ENCODE measurements at places on chromosomes 11 and 22.

- DNase-seq, result no peak
Observed at GRCh38 chr11:36097219-36097650, 153.4 kb downstream of the LDLRAD3 start.

- no peak for DNase-seq
Observed at GRCh38 chr11:4848908-4849532, at the start of gene OR51S1. Gene OR51S1 (minus strand): TSS chr11:4849208. CDS start chr11:4849208, 0 bp downstream.

- DNase-seq, result no peak
Observed at GRCh38 chr11:23455321-23455891, 595.1 kb upstream of the CCDC179 start.

- DNase-seq, result no peak
Observed at GRCh38 chr11:13229136-13229535, 48.5 kb upstream of the BMAL1 start.

DNA sequence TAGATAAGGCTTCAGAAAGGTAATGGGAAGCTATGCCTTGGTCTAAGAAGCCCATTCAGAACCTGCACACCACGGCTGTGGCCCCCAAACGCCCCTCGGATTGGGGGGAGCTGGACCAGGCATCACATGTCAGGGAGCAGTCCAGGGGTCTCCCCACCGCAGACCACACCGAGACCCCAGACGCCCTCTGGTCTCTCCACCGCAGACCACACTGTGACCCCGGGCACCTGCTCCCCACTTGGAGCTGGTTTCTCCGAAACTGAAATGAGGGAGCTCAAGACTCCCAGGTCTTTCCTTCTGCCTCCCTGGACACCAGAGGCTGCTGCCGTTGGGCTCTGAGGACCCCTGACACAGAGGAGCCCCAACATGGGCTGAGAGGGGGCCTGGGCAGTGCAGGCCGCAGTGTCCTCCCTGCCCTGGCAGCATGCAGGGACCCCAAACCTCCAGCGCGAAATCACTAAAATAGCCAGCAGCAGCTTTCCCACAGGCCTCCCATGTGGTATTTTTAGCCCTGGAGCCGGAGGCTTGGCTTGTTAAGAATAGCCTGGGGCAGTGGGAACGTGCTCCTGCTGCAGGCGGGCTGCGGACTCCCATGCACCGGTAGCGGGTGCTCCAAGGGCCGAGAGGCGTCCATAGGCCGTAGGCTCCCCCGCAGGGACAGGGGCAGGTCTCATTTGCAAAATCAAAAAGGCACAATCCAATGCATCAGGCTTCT, 7.7 kb downstream of the LINC01488 start:
- peak; percentile 69 for DNase-seq

- no peak for DNase-seq
Observed at GRCh38 chr11:72799441-72799840, 5.6 kb upstream of the STARD10 start.

DNA sequence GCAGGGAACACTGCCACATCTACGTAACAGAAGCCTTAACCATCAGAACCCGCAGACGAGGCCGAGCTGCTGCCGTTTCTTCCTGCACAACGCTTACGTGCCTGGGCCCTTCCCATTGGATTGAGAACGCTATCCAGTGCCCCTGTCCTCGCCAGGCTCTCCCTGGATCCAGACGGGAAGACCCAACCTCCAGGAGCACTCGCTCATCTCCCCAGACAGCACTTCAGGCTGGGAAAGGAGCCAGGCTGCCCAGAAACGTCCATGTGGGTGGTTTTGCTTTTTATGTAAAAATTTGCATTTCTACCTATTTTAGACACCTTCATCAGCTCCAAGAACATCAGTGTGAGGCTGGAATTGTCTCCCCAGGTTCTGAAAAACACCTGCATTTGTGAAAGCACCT, 7.3 kb upstream of the CRYBB3 start:
- DNase-seq, result no peak

- no peak for DNase-seq
Observed at GRCh38 chr11:7462706-7463105, 22.6 kb upstream of the OLFML1 start.

GRCh38 chr11:121446752-121447156, 5.4 kb upstream of the SORL1 start:
- no peak for DNase-seq

DNA sequence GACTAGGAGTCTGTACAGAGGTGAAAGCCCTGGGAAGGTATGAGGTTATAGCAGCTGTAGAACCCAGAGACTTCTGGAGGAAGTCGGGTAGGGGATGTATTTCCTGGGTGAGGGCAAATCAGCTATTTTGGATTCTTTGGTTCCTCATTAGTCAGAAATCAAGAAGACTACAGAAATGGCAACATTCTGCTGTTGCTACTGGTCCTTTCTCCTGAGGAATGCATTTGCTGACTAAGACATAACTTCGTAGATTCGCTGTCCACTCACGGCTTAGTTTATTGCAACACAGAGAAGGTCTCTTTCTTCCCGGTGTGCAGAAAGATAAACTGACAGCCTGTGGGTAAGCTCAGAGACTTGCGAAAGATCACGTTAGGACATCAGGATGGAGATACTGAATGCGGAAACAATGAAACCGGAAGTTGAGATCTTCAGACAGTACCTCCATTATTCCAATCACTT, 25.3 kb upstream of the SESN3 start:
- no peak for DNase-seq

DNA sequence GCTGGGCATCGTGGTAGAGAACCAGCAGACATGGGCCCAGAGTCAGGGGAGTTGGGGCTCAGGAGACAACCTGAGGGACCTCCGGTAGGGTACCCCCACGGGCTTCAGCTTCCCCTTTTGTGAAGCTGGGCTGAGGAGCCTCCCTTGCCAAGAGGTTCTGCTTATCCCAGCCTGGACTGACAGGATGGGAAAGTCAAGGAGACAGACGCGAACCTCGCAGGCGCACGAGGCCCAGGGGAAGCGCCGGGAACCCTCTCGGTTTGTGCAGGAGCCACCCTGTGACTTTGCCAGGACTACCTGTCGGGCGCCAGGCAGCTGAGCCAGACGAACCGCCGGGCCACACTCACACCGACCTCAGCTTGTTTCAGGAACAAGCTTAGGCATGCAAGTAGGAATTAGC, 566.1 kb downstream of the BRD1 start:
- DNase-seq, result no peak

DNA sequence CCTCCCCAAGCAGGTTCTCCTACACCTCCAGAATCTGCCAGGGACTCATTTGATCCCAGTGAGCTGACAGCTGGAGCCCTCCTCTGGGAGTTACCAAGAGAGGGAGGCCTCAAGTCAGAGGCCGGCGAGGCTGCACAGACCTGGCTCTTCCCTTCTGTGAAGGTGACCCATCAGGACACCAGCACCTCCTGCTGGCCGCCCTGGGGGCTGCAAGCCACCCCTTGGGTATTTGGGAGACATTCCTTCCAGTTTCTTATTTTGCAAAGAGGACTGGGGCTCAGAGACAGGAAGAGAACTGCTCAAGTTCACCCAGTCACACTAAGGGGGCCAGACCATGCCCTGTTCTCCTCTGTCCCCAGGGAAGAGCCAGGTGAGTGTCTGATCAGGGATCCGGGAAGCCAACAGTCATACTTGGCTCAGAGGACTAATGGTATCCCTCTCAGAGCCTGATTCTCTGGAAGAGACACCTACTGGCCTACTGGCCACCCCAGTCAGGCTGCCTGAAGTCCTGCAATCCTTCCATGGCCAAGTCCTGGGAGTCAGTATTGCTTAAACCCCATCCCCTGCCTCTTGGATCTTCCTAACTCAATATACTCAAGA, 40.5 kb upstream of the RIC3 start:
- peak; percentile 75 for DNase-seq

- no peak for DNase-seq
Observed at GRCh38 chr22:32622004-32622743, 147.6 kb downstream of the FBXO7 start.

GRCh38 chr11:108112057-108112456, 9.3 kb upstream of the ACAT1 start:
- DNase-seq, result no peak

DNA sequence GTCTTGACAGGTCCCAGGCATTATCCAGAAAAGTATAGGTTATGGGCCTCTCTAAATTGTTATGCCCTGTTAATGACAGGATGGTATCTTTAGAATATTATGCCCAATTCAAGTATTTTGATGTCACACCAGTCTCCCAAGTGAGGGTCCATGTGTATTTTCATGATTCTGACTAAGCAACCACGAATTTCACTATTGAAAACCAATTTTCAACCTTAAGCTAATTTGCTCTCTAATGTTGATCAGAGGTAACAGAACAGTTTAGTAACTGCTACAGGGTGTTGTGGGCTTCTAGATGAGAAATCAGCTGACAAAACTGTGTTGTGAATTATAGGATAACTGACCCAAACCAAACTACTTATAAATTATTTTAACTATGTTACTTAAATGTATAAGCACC, 48.0 kb upstream of the SORL1-AS1 start:
- no peak for DNase-seq

DNA sequence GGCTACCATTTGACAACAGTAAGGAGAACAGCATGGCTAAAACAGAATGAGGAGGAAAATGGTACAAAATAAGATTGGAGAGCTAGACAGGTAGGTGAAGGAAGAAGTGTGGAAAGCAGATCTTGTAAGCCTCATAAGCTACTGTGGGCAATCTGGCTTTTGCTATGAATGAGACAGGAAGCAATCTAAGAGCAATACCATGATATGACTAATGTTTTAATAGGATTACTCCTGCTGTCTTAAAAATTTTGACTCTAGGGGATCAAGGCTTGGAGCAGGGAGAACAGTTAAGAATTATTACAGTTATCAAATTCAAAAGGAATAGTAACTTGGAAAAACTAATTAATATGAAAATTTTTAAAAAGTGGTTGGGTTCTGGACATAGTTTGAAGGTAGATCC, 1166.0 kb upstream of the CCDC90B start:
- no peak for DNase-seq

GRCh38 chr11:124674571-124674970, 867 bp downstream of the SPA17 start:
- DNase-seq, result no peak

DNA sequence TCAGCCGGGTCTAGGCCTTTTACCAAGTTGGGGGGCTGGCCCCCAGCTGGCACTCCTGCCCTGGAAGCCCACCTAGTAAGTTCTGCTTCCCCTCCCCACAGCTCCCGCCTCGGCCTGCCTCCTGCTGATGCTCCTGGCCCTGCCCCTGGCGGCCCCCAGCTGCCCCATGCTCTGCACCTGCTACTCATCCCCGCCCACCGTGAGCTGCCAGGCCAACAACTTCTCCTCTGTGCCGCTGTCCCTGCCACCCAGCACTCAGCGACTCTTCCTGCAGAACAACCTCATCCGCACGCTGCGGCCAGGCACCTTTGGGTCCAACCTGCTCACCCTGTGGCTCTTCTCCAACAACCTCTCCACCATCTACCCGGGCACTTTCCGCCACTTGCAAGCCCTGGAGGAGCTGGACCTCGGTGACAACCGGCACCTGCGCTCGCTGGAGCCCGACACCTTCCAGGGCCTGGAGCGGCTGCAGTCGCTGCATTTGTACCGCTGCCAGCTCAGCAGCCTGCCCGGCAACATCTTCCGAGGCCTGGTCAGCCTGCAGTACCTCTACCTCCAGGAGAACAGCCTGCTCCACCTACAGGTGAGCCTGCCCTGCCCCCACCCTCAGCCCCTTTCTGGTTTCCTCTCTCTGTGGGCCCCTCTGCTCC, 7.3 kb downstream of the RTN4RL2 start:
- DNase-seq, result no peak

- DNase-seq, result no peak
Observed at GRCh38 chr11:128735935-128736605, 42.2 kb downstream of the FLI1 start.

DNA sequence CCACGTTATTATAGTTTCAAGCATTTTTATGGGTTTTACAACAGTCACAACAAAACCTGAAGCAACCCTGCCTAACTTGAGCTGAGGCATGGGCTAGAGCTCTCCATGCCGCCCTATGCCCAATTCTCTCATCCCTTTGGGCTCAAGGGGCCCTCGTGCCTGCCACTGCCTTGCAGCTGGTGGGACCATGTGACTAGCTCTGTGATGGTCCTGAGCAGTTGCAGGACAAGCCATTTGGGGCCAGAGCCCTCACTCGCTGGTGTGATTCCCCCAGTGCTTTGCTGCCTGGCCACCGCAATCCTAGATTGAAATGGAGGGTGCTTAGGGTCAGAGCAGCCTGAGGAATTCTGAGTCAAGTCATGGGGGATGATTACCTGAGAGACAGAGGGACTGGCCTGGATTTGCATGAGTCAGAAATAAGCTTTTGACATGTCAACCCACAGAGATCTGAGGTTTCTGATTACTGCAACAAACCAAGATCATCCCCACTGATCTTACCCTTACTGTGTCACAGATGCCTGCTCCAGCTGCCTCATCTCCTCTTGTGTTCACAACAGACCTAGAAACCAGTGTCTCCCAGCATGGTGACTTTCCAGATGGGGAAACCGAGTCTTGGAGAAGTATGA, 323.7 kb downstream of the BRD1 start:
- DNase-seq, result no peak

DNA sequence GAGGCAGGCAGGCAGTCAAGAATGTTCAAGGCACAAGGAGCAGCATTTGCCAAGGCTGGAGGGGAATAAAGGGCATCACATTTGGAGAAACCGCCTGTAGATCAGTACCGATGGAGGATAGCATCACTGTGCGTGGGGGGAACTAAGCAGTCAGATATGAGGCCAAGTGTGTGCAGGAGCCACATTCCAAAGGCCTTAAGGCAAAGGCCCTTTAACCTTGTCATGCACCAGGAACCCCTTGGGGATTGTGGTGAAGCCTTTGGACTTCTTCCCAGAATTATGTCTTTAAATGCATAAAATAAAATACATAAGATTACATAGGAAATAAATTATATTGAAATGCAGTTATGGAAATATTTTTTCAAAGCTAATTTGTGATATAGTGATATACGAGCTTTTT, 532.1 kb downstream of the BUD13 start:
- no peak for DNase-seq

DNA sequence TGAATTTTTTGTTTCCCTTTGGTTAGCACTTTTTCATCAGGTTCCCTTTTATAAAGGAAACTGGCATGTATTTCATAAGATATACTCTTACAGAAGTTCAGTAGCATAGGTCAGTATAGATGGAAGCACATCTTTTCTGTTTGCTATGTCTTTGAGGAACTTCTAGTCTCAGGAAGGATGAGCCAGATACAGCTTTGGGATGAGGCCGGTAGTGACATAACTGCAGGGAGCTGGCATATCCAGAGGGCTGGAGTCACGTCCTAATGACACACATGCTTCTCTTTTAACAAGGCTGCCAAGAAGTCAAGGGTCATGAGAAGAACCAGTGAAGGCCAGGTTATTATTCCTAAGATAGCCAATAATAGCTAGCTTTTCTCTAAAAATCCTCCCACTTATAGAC, 33.3 kb upstream of the ADSL start:
- DNase-seq, result no peak

GRCh38 chr11:24615451-24616160, 118.8 kb downstream of the LUZP2 start:
- no peak for DNase-seq

GRCh38 chr11:86636275-86636674, 36.1 kb downstream of the ME3 start:
- no peak for DNase-seq

DNA sequence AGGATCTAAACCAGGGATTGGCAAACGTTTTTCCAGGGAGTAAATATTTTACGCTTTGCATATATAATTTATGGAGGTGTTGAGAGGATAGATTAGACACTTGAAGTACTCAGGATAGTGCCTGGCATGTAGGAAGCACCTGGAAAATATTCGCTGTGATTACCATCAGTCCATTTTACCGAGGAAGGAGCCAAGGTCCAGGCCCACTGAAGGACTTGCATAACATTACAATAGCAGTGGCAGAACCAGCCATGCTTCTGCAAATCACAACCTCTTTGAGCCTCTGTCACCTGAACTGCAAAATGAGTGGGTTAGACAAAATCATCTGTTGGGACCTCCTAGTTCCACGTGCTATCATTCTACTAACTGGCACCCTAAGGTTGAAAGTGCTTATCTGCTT, 5.4 kb downstream of the FUT4 start:
- no peak for DNase-seq

GRCh38 chr11:79078456-79078855, 362.4 kb downstream of the TENM4 start:
- no peak for DNase-seq
